ENCODE measurements at places on chromosomes 12 and 14.
A peak's percentile ranks its signal among the peaks of the same experiment; 100 is the strongest.

- DNase-seq, result no peak
These were observed 618 bp upstream of the ANKRD52 start for GRCh38 chr12:56258820-56259183.

DNA sequence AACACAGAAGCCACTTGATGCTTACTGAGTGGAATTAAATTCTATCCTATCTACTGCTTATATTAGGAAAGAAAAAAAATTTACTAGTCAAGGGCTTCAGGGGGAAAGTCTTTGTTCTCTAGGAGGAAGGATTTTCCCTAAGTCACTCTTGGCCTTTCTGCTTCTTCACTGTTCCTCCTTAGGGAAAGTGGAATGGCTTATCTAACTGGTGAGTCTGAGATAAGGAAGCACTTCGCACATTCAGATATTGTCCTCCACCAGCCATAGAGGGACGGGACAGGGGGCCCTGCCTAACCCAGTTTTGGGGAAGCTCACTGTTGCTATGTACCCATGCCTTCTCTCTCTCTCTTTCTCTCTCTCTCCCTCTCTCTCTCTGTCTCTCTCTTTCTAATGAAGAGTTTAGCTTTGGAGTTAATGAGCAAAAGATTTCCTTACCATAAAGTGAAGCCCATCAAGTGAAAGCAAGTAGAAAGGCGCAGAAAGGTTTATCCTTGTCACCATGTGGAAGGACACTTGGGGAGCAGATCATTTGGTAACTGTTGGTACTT lies 450.6 kb downstream of the ZFP36L1 start:
- no peak for DNase-seq

DNA sequence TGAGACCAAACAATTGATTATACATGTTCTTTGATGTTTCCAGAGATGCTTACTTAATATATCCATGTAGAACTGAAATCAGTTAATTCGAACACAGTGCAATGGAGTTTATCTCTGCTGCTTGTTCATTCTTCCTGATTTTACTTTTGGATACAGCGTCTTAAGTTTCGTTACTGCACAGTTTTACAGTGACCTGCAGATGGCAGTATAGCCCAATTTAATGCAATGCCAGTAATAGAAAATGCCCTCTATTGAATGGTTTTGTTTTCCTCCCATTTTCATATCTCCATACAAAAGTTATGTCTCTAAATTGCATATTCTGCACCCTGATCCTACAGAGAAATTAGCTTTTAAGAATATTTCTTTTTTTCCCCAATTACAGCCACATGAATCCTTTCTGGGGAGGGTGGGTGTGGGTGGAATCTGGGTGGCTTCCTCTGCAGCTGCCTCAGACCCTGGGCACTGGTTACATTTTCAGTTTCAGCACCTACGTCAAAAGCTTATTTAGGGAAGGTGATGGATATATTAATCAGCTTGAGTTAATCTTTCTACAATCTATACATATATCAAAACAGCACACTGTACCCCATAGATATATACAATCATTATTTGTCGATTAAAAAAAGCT lies 101.1 kb upstream of the DCD start:
- DNase-seq, result peak; percentile 13

DNA sequence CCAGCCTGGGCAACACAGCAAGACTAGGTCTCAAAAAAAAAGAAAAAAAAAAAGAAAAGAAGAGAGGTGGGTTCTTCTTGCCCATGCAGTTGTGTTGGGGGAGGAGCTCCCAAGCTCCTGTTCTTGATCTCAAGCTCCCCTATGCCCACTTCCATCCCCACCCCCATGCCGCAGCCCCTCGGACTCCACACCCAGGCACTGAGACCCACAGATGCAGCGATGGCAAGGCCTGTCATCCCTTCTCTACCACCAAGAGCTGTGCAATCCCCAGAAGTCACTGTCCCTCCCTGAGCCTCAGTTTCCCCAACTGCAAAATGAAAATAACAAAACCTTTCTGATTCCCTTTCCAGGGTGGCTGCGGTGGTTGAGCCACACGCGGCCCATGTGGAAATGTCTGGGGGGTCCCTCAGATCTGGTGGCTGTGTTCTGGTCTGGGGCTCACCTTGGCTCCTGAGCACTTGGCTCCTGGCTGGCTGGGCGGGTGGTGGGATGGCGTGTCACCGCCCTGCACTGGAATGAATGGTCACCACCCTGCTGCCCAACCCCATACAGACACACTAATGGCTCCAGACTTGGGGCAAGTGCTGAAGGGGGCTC lies 22.6 kb upstream of the KIF26A start:
- DNase-seq, result no peak

GRCh38 chr14:39812532-39813320 lies 380.5 kb upstream of the FBXO33 start:
- DNase-seq, result no peak

DNA sequence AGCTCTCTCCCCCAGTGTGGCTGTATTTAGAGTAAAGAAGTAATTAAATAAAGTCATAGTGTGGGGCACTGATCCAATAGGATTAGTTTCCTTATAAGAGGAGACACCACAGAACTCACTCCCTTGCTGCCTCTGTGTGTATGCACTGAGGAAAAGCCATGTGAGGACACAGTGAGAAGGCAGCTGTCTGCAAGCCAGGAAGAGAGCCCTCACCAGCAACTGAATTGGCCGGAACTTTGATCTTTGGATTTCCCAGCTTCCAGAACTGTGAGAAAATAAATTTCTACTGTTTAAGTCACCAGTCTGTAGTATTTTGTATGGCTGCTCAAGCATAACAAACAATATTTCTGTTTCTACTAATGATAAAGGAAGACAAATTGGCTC lies 368.7 kb upstream of the PRICKLE1 start:
- DNase-seq, result no peak

DNA sequence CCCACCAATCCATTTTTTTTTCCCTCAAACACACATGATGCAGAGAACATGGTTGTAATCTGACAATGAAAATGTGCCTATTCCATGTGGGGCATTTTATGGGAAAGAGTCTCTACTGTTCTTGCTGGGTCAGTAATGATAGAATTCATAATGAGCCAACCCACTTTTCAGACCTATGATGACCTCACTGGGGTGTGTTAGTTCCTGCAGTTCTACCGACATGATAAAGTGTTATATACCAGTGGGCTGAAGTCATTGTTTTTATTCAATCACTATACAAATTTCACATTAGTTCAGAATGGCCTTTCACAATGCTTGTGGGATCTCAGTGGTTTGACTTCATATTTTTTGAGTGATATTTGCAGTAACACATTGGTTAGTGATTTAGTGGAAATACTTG lies 47.5 kb downstream of the PPFIBP1 start:
- DNase-seq, result no peak

GRCh38 chr12:80277732-80278131 lies 166.3 kb upstream of the PTPRQ start:
- no peak for DNase-seq

DNA sequence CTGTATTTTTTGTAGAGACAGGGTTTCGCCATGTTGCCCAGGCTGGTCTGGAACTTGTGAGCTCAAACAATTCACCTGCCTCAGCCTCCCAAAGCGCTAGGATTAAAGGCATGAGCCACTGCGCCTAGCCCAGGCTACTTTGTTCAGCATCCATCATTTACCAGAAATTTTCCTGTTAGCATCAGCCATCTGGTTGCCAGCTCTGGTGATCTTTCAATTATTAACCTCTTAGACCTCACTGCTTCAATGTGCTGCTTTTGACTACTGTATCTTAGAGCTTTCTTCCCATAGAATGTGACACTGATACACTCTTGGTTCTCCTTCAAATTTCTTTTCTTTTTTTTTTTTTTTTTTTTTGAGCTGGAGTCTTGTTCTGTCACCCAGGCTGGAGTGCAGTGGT lies 5.4 kb upstream of the AMHR2 start:
- DNase-seq, result no peak

DNA sequence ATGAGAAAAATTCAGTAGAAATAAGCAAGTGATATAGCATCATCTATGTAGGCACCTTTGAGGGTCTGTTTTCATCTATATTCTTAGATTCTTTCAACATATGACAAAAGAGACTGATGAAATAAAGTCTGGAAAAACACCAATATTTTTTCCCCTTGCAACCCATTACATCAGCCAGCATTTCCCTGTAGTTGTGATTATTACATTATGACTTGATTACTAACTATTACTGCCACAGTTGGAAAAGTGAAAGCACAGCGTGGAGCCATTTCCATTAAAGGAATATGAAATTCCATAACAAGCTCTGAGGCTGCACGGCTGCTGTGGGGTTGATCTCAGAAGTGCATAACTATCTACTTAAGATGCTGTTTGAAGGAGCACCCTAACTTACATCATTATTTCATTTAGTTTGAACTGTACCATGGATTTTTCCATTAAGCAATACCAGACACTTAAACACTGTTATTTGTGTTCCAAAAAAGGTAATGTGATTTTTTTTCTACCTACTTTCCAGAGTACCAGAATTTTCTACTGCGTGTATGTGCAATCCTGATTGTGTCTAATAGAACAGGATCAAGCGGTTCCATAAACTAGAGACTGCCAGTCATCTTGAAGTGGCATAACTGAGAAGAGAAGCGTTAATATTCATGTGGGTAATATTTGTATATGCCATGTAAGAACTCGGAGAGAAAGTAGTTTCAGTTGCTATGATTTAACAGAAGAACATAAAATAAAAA lies 405.5 kb downstream of the MDGA2 start:
- DNase-seq, result no peak

DNA sequence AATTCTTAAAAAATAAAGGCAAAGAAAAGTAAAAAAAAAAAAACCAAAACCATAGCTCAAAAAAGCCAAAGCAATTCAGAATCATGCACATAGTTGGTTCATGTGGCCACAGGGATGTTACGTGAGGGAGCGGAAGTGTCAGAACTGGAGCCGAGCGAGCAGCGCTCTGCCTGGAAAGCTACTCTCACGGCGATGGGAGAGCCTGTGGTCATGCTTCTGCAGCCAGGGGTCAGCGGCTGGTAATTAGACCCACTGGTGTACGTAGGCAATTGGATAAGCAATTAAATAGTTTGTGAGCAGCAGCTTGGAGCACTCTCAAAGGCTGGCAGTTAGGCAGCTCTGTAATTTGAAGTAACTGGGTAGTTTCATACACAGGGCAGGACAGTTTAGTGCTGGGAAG lies 58.1 kb downstream of the TRHDE start:
- no peak for DNase-seq

DNA sequence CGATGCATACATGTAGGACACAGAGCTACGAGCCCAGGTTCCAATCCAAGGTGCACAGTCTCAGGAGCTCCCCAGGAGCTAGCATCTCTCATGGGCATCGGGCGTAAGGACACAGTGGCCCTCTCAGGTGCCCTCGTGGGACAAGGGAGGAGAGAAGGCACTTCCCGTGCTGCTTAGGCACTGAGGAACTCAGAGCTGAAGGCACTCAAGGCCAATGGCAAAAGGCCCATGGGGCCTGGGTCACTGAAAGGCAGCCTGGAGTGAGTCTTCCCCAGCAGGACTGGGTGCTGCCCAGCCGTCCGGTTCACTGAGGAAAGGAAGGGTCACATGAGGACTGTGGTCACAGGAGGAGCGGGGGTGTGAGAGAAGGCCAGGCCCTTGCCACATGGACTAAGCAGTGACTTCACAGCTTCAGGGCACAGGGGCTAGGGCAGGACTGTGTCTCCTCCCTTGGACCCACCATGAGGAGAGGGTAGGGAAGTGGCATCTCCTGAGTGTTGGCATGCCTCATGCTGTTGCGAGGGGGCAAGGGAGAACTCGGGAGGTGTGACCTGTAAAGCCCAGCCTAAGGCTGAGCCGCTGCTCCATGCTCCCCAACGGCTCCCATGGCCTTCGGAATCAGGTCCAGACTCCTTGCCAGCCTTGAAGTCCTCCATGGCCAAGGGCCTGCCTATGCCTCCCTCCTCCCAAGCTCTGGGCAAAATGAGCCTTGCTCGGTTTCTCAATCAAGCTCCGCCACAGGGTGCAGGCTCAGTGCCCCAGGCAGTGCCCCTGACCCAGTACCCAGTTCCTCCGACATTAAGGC lies 51.8 kb downstream of the CHGA start:
- no peak for DNase-seq

- DNase-seq, result no peak
These were observed 188.1 kb downstream of the RGS6 start for GRCh38 chr14:72120315-72120714.

- DNase-seq, result no peak
These were observed 668.9 kb downstream of the AACS start for GRCh38 chr12:125734137-125734536.

DNA sequence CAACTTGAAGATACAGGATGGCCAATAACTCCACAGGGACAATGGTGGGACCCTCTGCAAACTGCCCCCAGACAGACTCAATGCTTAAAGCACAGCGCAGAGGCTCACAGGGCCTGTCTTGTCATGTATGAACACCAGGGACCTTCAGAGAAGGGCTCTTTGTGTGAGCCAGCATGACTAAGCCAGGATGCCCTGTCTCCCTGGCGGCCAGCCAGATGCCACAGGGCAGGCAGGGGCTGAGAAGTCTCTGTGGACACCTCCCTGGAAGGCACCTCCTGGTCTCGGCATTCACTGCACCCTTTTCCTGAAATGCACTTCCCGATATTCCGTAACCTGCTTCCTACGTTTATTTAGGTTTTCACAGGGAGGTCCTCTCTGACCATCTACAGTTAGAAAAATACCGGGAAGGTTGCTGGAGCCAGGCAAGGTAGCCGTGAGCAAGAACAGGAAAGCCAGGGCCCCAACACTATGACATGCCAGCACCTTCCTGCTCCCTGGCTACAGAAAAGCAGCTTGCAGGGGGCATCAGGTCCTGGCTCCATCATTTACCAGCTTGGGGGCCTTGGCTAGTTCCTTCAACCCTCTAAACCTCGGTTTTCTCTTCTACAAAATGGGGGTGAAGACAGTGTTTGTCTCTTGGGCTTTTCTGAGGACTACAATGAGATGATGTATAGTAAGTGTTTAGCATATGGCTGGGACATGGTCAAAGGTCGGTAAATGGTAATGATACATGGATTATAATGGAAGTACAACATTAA lies 65.0 kb downstream of the PITPNM2 start:
- DNase-seq, result no peak

DNA sequence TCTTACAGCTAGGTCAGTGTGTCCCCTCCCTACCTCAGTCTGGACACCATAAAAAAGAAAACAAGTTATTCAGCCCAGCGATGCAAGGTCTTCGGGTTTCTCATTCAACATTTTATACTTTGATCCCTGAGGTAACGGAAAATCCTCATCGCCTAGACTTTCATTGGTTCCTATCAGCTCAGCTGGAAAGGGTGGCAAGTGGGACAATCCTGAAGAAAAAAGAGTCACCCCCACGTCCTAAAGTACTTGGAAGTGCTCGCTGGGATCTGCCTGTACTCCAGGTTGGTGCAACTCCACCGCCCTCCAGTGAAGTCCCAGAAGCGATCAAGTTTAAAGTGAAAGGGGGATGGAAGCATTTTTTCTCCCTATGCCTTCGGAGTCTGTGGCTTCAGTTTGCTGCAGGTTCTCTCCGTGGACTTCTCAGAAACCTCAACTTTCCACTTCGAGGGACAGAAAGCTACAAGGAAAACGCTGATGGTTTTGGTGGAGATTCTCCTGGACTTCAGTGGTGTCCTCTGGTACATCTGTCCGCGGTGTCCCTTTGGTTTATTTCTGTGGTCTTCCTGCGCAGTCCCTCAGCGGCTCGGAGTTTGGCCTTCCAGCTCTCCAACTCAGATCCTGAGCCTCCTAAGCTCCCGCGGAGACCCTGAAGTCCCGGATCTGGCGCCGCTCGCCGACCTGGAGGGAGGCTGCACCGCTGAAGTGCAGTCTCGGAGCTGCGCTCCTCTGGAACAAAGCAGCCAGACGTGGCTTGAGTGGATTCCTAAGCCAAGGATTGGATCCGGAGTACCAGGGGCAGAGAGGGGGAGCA lies 1.8 kb upstream of the LRFN5 start:
- no peak for DNase-seq
